ENCODE measurements at places on chromosomes 1 and 21. TPM values are rescaled to one million over a fixed set of nuclear protein-coding genes. Genes with fewer than 3 reads are reported as not detected.

DNA sequence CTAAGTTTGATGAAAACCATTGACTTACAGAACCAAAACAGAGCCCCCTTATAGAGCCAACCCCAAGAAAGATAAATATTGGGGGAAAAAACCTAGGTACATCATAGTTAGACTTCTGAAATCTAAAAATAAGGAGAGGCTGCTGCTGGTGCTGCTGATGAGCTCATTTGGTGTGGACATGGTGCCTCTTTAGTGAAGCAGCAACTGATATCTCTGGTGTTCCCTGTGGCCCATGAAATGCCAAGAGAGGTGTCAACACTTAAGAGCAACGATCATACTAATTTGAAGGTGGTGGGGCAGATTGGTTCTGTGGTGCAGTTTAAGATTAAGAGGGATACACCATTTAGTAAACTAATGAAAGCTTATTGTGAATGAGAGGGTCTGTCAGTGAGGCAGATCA is 35.9 kb downstream of the ST3GAL3 start:
- no peak for DNase-seq

GRCh38 chr1:59290193-59290949 is 6.5 kb upstream of the FGGY start:
- DNase-seq = no peak

GRCh38 chr21:39083377-39084008 is 99.8 kb downstream of the PSMG1 start:
- no peak for DNase-seq

GRCh38 chr1:180262628-180263488 is 32.8 kb downstream of the LHX4 start:
- no peak for DNase-seq

Gene OR2T33
- not detected for total RNA-seq

Gene MTFR1L
- total RNA-seq = 59.6 TPM

Measured in posterior vena cava (tissue), 2 donors.